Osteocyte (in vitro differentiated cells): ENCODE measurements at places on chromosomes 7 and 10.

- DNase-seq = no peak
Measured at GRCh38 chr7:158040199-158040598, 547.4 kb downstream of the PTPRN2 start.

DNA sequence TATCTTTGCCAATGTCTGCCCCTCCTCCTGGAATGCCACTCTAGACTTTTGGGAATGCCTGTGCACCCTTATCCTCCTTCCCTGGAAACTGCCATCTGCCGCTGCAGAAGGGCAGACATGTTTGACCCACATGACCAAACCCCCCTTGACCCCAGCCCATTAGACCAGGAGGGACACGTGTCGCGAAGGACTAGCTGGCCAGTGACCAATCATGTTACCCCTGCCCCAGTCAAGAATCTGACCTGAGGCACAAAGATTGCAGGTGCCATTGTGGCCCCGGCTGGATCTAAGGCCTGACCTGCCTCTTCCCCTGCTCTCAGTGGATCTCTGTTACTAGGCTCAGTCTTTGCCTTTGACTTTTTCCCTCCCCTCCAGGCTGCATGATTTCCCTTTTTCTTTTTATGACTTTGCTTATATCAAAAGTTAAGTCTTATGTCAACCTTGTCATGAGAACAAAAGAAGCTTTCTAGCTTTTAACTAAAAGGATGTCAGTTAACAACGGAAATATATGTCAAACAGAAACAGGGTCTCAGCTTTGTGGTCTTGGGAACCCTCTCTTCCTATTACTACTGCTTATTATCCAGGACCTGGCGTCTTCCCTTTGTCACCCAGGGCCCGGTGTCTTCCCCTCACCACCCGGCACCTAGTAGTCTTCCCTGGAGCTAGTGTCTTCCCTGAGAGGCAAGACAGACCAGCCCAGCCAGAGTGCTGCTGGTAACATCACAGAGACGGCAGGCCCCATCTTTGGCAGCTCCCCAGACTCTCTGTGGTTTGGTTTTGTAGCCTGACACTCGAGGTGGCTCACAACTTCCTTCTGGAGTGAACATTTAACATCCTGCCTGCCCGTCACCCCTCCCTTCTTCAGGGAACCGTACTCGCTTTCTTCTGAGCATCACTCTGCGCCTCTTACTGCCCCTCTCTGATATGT lies 24.4 kb upstream of the PPIF start:
- DNase-seq = no peak

- peak; percentile 95 for DNase-seq
Measured at GRCh38 chr7:100867040-100867775, at the start of gene TRIP6. Gene TRIP6 (plus strand): TSS chr7:100867387. CDS start chr7:100867498, 111 bp downstream.

DNA sequence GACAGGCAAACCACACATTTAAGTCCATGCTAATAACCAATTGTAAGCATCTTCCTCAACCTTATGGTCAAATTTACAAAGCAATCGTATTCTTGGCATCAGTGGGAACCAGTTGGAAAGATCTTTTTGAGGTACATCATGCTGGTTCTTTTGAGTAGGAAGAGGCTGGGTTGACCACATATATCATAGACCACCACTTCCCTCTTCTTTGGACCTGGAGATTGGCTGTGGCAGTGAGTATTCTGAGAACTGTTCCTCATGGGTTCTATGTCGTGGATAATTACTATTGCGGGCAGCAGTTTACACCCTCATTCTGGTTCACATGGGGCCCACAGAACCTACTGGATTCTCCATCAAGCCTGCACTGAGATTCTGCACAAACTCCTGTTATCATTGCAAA lies 35.5 kb upstream of the C1GALT1 start:
- DNase-seq = no peak

DNA sequence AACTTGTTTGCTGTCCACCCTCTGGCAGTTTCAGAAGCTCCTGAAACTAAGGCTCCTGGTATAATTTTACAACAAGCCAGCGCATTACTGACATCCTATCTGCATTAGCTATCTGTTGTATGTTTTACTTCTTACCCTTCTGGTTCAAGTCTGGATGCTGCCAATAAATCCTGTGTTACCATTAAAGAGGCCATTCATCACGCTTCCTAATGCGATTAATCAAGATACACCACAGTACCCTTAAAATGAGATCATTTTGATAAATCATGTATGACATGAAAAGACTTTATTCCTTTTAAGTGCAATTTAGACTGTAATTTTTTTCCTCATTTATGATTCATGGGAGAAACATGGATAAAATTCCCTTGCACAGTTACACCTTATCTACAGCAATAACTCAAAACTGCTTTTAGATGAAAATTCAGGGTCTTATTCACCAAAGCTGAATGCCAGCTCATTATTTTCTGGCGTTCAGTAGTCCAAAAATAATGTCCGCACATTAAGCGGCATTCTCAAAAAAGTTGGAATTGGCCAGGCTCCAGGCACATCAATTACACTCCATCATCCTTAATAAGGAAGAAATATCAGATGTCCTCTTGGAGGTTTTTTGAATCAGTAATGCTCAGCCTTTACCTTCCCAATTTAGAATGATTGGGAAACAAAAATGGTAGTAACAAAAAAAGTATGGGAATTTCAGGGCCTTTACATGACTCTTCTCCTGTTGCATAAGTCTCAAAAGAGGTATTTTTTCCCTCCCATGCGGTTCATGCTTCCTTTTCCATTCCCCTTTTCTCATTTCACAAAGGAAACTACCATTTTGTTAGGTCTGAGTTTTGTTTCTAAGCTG lies 878.5 kb downstream of the LRMDA start:
- no peak for DNase-seq

GRCh38 chr10:33410860-33411234 lies 76.4 kb upstream of the NRP1 start:
- DNase-seq = no peak

DNA sequence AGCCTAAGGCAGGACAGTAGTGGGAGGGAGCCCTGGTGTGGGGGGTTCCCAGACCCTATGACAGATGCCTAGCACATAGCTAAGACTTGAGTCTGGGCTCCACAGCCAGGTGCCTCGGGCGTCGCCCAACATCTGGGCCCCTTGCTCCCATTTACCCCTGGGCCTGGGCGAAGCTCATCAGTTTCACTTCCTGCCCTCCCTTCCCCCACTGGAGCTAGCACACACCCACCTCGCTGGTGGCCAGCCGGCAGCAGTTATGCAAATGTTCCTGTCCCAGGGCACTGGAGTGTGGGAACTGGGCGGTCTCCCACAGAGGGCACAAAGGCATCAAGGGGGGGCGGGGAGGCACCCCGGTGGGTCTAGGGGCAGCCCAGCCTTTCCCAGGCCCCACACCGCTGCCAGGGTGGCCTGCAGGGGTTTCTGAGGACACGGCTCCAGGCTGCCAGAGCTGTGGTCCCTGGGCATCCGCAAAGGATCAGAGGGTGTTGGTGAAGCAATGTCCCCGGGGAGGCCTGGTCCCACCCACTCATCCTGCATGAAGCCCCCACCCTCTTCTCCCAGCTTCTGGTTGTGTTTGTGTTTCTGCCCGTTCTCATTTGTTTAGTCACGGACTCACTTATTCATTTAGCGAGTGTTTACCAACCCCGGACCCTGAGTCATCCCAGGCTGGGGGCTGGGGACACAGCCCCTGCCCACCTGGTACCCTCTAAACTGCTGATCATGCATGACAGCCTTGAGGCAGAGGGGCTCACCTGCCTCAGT lies 20.4 kb downstream of the SH2B2 start:
- peak; percentile 93 for DNase-seq

DNA sequence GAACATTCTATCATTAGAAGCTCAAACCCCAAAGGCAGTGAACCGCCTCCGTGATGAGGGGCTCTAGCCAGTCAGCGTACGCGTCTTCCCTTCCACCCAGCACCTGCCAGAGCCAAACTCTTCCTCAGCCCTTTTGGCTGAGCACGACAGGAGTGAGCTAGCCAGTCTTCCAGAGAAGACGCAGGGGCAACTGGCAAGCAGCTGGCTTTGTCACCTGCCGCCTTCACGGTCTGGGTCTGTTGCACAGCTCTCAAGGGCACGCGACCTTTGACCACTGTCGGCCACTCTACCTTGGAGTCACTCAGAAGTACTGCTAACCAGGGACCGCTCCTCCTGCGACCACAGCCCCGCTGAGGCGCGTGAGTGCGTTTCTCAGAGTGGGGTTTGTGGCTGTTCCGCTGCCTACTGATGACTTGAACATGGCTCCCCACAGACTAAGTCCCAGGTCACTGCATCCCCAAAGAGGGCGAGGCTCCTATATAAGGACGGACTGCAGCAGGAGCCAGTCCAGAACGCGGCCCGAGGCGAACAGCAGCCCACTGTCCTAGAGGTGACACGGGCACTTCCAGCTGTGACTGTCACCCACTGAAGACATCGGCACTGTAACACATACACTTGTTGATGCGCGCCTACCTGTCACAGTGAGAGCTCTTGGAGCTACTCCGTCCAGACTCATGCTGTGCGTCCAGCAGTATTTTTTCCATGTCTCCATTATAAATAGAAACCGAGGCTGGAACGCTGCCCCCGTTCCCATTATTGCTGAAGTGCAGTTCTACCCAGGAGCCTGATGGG lies 8.4 kb downstream of the BNIP3 start:
- DNase-seq = no peak

GRCh38 chr7:1297017-1297960 lies 64.6 kb downstream of the UNCX start:
- DNase-seq = no peak
